ENCODE measurements at places on chromosomes 4 and X.

DNA sequence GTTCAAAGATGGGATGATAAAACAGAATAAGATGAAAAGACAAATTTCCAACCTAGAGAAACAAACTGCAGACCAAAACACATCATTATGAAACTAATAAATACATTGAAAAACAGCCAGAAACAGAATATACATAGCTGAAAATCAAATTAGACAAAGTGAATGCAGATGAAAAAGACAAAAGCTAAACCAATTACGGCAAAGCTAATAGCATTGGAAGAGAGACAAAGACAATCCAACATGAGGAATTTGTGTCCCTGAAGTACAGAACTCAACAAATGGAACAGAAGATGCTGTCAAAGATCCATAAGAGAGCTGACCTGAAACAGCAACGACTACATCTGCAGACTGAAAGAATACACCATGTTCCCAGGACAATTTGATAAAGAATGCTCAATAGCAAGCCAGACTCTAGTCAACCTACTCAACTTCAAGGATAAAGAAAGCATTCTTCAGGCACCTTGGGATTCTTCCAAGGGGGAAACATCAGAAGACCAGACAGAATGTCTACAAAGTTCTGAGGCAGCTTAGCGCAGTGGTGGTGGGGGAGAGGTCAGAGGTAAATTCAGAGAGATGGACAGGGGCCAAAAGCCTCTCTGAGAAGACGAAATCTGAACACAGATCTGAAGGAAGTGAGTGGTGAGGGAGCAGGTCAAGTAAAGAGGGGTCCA lies 27.4 kb upstream of the IRAK1 start:
- no peak for DNase-seq

DNA sequence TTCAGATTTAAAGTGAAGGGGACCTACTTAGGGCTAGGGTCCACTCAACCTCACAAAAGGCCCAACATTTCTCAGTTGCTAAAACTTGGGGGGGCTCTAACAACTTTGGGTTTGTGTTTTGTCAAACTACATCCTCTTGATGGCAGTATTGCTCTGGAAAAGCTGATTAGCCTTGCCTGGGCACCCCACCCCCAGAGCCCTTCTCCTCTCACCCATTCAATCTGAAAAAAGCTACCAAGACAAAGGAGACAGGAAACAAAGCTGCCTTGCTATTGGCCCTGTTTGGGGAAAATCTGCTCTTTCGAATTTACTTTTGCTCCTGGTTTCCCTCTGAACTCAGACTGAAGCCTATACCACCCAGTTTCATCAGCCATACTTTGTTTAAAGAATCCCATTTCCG lies 195.2 kb upstream of the STK26 start:
- DNase-seq: no peak

DNA sequence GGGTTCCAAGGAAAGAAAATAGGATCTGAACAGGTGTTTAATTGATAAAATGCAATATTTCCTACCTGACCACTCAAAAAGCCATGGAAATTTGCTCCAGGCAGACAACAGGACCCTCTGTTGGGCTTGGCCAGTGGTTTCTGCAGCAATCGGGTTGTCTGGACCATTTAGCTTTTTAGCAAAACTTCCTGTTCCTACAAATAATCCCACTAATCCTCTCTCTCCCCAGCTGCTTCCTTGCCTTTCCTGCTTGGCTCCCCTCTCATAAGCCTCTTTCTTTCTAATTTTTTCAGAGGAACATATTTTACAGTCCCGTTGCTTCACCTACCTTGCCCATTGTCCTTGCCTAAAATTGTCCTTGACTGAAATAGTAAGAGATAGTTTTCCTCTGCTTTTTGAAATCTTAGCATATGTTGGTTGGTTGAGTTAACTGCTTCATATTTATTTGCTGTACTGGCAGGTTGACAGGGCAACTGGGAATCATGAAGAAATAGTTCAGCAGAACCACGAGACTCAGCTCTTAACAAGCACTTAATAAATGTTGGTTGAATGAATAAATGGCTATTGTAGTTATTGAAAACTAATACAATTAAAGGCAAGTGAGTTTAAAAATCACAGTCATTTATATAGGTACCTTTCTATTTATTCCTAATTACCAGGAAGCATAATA lies 259.8 kb downstream of the KCNIP4 start:
- no peak for DNase-seq

GRCh38 chr4:77201857-77202256 lies 44.9 kb downstream of the CCNG2 start:
- DNase-seq: no peak

- DNase-seq: no peak
These were observed 1.8 kb downstream of the RASGEF1B start for GRCh38 chr4:81469781-81470455.

DNA sequence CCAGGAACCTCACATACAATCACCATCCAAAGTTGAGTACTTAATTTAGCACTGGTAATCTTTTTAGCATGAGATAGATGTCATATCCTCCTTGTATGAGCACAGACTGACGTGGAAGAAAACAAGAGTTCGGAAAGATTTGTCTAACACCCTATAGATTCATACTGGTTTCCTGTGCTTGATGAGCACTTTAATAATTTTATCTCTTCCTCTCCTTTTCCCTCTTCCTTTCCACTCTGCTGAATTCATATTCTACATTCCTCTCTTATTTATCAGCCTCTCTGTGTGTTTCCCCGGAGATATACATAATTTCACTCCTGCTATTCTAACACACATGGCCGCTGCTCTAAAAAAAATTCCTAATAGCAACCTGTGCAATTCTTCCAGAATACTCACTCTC lies 273.9 kb downstream of the AFF2 start:
- no peak for DNase-seq

Measured in activated T-helper 1 cell treated with anti-CD3 and anti-CD28 coated beads, Interleukin-2, amount 50 U/mL, for 16 hours (primary cell).